ENCODE measurements at places on chromosomes 12 and 14.

- no peak for DNase-seq
Observed at GRCh38 chr12:87952850-87953249, 76.4 kb downstream of the C12orf50 start.

DNA sequence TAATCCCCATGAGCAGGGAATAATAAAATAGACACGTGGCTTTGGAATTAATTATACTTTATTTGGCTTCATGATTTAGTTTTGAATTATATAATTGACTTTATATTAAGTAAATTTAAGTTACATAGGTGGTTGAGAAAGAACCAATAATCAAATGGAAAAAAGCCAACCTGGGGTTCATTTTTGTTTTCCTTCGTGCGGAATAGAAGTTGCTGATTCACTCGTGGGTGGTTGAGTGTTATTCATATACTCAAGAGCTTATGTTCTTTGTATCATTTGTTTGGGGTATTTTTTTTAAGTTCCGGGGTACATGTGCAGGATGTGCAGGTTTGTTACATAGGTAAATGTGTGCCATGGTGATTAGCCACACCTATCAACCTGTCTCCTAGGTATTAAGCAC lies 58.0 kb downstream of the ZNF664 start:
- DNase-seq = no peak

GRCh38 chr12:20101046-20101445 lies 267.3 kb upstream of the PDE3A start:
- DNase-seq = peak; percentile 3

DNA sequence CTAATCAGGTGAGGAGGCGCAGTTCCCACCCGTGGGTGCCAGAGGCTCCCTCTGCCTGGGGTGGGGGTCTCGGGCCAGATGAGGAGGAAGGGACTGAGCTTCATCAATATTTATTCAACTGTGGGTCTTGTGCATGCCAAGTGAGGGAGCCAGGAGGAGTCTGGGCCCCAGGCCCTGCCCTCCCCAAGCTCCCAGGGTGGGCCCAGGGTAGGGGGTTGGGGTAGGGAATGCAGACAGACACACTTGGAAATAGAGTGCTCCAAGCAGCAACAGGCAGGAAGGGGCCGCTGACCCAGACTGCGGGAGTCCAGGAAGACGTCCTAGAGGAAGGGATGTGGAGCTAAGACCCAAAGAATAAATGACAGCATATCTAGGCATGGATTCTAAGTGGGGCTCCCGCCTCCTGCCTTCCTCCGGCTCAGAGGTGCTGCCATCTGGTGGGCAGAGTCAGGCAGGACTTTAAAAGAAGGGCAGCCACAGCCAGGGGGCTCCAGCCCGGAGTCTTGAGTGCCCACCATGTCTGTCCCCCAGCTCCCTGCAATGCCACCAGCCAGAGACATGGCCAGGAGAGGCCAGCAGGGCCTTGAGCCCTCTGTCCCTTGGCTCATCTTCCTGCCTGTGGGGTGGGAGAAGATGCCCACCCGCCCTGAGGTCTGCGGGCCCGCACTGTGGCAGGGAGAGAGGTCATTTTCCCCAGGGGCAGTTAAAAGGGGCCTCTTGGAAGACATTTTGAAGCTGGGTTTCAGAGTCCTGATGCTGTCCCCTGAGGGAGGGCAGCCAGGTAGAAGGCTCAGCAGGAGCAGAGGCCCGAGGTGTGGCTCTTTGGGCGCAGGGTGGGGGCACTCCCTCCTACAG lies 70.1 kb downstream of the PHETA1 start:
- DNase-seq = peak; percentile 57

GRCh38 chr12:109740694-109741245 lies 27.1 kb downstream of the FAM222A start:
- no peak for DNase-seq

DNA sequence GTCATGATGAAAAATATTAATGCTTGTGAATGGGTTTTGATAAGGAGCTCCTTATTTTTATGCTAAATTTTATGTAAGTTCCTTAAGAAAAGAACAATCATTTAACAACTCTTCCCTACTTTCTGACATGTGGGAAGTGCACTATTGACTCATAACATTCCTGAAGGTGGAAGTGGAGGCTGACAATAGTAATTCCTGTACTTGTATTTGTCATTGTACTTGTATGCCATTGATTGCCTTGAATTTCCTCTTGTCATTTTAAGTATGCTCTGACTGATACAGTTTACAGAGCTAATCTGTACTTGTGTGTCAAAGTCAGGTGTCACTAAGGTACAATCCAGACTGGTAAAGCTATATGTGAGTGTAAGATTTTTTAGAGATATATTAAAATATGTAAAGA lies 440.0 kb downstream of the SLC16A7 start:
- DNase-seq = no peak

- peak; percentile 75 for DNase-seq
Observed at GRCh38 chr14:73239393-73240241, 2.3 kb downstream of the PAPLN start.

DNA sequence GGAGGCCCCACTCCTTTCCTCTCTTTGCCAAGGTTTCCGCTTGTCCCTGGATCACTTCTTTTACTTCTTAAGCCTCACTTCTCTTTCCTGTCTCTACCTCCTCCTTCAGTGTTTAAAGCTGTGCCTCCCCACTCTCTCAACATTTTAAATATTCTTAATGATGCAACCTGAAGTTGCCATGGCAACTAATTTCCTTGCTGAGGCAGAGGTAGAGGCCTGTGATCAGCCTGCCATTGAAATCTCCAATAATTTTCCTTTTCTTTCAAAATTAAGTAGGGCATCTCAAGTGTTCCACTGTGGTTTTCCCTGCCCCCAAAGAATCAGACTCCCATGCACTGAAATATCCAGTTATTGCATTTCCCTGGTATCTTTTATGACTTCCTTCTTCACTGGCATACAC lies 108.6 kb upstream of the VRK1 start:
- no peak for DNase-seq

DNA sequence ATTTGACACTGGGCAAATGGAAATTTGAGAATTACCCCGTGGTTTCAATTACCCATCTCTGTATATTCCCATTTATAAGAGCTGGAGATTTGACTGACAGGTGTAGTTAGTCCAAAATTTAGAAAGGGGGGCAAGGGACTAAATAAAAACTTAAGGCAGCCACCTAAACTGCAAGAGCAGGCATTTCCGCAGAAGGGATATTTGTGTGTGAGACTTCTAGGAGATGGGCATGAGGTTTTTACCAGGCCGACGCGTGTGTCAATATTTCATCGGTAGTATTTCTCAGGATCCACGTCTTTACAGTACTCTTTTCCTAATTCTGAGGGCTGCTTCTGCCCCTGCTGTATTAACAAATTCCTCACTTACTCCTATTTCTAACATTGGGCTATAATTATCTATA lies 1.4 kb downstream of the FAR2 start:
- DNase-seq = no peak

DNA sequence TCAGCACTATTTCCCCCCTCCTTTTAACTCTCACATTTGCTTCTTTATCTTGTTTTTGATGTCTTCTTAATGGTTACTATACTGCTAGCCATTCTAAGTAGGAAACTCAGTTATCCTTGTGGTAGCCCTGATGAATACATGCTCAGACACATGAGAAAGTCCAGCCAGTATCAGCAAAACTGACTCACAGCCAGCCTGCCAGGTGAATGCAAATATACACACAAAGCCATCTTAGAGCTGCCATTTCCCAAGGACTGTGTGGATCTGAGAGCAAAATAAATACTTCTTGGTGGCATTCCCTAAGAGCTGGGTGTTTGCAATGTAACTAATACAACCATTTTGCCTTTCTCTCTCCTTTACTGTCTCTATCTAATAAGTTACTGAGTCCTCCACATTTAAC lies 455.2 kb downstream of the CCER1 start:
- no peak for DNase-seq

DNA sequence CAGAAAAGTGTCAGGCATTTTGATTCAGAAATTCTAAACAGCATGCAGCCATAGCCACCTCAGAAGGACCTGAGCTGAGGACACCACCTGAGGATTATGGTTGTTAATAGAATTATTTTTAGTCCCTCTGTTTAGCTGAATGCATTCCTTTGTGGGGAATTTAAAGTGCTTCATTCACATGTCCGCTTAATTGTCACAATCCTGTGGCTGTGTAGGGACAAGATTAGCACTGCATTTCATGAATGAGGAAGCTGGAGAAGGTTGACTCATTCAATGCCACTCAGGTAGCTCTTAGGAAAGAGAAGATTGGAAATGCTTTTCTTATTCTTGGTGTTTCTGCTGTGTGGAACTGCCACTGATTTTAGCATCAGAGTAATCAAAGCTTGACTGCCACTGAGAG lies 42.0 kb upstream of the KRR1 start:
- DNase-seq = peak; percentile 86

GRCh38 chr12:131613186-131613585 lies 97.7 kb upstream of the SFSWAP start:
- DNase-seq = no peak

DNA sequence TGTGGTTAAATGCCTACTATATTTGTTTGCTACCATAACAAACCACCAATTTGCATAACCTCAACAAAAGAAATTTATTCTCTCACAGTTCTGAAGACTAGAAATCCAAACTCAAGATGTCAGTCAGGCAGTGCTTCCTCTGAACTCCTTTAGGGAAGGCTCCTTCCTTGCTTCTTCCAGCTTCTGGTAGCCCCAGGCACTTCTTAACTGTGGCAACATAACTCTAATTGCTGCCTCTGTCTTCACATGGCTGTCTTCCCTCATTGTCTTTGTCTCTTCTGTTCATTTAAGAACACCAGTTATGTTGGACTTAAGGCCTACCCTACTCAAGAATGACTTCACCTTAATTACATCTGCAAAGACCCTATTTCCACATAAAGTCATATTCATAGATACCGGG lies 206.9 kb downstream of the SYT1 start:
- no peak for DNase-seq

GRCh38 chr14:57273236-57273635 lies 4.5 kb downstream of the AP5M1 start:
- DNase-seq = no peak

GRCh38 chr14:58078471-58078870 lies 73.5 kb downstream of the ARMH4 start:
- no peak for DNase-seq

DNA sequence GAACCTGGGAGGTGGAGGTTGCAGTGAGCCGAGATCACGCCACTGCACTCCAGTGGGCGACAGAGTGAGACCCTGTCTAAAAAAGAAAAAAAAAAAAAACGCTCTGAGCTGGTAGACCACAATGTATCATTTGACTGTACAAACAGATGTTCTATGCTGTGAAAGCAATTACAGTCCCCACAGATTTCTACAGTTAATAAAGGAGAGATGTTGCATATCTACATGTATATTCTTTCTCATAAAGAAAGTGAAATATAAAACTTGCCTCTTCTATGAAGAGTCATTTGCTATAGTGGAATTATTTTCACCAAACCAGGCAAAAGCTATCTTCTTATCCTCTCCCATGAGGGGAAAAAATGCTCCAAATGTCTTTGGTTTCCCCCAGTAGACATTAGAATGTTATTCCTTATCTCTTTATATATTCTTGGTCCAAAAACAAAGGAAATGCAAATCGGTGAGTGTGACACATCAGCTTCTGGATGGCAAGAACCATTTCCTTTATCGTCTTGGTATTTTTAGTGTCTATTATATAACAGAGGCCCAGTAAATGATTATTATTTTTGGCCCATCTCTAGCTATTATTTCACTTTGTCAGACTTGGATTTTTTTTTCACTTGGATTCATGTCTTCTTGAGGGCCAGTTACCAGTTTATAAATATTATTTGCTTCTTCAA lies 230.4 kb downstream of the SSPN start:
- DNase-seq = no peak

- no peak for DNase-seq
Observed at GRCh38 chr12:109261087-109261486, 48.0 kb downstream of the FOXN4 start.

DNA sequence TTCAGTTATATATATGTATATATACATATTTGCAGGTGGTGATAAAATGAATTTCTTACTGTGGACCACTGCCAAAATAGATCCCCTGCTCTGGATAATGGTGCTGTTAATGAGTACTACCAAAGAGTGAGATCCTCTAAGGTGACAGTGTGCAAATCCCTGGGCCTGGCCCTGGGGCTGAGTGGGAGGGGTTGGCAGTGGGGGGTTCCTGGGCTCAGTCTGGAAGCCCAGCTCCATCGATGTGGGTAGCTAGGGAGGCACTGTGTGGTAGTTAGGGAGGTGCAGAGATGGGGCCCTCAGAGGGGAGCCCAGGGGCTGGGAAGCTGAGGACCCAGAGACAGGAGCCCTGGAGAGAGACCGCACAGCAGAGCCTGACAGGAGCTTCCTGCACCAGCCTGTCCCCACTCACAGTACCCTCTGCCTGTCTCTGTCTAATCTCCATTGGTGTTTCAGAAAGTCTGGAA lies 9.1 kb downstream of the KRT8 start:
- no peak for DNase-seq

GRCh38 chr12:78040111-78040510 lies 209.4 kb downstream of the NAV3 start:
- DNase-seq = no peak

GRCh38 chr14:95236221-95236620 lies 78.9 kb upstream of the DICER1 start:
- no peak for DNase-seq

DNA sequence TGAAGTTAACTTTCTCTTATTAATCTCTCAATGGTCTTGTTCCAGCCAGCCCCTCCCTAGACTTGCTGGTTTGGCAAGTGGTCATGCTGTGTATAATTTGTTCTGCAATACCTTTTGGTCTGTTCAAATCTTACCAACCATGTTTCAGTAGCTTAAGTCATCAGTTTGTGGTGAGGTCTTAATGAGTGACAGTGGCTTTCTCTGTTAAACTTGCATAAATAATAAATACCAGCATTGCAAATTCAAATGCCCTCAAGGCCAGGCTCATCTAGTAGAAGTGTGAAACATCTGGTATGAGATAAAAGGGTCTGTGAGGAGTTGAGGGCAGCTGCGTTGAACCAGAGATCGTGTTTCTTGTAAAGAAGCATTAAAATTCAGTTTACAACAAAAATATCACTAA lies 319.5 kb downstream of the TMEM117 start:
- DNase-seq = no peak

DNA sequence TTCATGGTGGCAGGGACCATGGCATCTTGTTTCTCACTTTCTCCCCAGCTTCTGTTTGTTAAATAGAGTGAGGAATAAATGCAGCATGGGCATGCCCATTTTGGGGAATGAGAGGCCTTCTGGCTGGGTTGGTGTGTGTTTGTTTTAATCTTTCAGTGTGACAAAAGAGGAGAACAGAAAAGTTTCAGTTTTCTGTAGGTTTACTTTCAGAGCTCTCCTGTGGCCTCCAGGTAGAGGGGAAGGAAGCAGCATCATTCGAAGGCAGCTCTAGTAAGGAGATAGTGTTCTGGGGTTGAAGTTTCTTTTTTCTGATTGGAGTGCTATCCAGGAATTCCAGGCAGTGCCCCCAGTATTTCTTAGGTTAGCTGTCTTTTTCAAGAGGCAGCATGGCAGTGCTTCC lies 15.3 kb downstream of the MSRB3 start:
- DNase-seq = no peak

GRCh38 chr12:102462795-102463465 lies 17.4 kb downstream of the IGF1 start:
- no peak for DNase-seq
